Amniotic epithelial cell (primary cell): ENCODE measurements at places on chromosomes 1 and 21.

DNA sequence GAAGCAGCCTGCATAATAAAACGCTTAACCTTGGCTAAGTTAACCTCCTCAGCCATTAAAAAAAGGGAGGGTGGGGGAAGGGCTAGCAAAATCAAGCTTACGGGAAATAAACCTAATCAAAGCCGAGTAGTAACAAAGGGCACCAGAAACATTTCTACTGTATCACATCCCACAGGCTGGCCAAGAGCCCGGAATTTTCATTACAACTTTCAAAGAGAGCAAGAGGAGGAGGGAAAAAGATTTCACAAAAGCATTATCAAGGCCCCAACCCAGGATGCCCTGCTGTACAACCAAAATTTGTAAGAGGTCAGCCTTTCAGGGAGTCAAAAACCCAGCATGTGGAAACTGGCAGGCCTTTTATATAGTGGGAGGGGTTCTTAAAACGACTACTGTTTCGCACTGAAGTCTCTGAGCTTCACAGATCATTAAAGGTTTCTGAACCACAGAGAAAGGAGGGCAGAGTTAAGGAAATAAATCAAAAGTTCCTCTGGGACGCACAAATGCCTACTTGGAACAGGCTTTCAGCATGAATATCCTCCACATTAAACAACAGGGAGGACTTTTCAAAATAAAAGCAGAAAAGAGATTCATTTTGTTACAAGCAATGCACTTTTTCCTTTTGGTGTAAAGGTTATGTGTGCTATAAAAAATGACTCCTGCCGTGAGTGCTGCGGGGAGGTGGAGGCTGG, 90.4 kb downstream of the SLC45A1 start:
- DNase-seq, result peak; percentile 91

DNA sequence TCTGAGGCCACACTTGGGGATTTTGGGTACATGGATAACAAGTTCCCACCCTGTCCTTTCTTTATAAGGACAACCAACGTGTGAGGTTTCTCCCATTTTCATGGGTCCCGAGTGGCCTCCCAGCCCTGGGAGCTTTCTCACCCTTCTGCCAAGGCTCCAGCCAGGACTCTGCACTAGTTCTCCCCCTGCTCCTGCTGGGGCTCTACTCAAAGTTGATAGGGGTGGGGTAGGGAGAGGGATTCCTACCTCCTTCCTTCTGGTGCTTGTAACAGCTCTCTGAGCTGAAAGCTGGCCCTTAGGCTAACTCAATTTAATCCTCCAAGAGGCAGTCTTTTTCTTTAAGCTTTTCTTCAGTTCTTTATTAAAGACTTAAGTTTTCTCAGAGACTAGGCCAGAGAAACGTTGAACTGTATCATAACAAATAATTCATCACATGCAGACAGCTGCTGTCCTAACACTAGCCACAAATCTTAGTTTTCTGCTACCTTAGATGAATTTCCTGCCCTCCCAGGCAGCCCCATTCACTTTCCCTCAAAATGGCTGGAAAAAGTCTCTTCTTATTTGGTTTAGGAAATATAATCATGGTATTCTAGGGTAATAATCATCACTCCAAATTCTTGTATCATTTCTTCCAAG, 22.4 kb upstream of the DR1 start:
- DNase-seq, result peak; percentile 65

DNA sequence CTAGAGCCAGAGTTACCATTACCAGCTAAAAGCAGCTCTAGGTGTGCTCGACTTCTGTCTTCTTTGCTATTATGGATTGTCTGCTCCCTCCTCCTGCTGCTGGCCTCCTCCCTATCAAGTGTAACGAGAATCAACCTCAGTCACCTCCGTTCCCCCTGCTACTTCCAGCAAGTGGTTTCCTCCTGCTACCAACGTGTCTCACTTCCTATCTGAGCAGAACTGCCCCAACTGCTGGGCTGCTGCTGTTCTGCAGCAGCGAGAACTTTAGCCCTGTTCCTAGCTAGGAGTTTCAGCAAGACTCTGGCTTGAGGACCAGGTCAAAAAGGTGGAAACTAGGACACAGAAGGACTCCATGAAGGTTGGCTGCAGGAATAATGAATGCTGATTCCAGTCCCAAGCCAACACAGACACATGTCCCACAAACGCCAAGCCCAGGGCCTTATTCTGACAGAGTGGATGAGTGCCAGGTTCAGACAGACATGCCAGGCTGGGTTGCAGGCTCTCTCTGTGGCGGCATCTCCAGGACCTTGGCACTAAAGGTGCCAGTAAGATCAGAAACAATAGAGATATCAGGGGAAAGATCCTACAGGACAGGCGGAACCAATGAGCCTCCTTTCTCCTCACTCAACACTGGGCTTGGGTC, 46.9 kb downstream of the CD34 start:
- no peak for DNase-seq

- DNase-seq, result no peak
Observed at GRCh38 chr1:18817795-18818435, 41.5 kb downstream of the TAS1R2 start.

DNA sequence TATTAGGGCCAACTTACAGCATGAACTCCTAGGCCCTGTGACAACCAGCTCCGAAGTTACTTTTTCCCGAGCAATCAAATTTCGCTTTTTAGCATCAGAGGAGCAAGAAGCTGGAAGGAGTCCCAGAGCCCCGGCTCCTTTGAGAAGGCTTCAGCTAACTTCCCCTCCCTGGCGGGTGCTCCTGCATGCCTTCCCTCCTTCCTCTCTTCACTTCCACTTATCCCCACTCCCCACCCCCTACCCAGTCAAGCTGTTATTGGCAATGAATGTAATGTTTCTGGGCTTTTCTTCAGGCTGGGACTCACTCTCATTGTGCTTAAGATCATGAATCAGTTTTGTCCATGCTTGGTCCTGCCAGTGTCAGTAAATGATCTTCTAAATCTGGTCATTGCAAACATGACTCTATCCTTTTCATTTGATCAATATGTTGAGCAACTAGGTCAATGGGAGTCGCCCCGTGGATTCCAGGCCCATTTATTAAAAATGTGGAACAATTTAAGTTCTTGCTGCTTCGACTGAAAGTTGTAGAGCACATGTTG, 94.5 kb upstream of the TSPAN2 start:
- DNase-seq, result no peak
